ENCODE measurements at places on chromosomes 1 and 21.

GRCh38 chr1:84889437-84889836 lies 3.6 kb downstream of the LPAR3 start:
- no peak for DNase-seq

GRCh38 chr1:89081005-89081404 lies 16.0 kb upstream of the GBP1 start:
- DNase-seq: no peak

DNA sequence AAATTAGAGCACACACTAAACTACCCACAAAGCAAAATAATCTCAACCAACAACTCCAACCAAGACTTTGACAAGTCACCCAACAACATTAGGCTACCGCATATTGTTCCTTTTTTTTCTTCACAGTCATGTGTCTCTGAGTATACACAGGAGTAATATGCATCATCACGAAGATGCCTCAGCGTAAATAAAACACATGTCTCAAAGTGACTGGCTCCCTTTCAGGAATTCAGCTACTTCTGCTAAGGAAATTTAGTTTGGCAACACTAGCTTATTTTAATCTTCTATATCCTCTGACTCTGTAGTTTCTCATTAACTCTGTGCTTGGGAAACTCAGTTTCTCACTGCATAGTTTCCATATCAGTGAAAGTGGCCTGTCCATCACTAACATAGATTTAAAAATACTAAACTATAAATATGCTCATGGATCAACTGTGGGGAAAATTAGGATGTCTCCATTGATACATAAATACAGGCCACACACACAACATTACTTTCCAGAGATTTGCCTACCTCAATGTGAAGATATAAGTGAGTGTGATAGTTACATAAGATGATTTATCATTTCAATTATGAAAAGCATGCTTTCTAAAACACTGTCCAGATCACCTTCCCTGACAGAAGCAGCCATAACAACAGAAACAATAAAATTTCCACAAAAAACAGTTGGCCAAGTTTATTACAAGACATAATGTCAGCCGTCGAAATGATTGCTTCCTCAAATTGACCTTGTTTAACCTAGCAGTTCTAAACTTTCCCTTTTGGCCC lies 113.2 kb downstream of the PTGER3 start:
- DNase-seq: no peak

DNA sequence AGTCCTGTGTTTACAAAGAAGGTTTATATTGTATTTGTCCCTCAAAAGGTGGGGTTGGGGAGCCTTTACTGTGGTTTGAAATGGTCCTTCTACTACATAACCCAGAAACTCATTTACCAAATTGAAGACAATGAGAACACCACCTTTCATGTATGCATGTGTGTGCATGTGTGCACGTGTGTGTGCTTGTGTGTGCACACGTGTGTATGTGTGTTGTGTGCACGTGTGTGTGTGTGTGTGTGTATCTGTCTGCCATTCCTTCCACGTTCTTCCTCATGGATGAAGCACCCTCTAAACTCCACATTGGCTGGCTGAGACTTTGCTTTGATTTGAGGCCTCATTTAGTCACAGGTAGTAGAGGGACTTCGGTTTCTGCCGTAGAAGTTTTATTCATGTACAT lies 138.2 kb downstream of the EDEM3 start:
- no peak for DNase-seq

- DNase-seq: no peak
These were observed at the start of gene ANXA9 for GRCh38 chr1:150981805-150982712. ANXA9 (plus strand) TSS chr1:150982292; CDS start chr1:150983106, 814 bp downstream.

DNA sequence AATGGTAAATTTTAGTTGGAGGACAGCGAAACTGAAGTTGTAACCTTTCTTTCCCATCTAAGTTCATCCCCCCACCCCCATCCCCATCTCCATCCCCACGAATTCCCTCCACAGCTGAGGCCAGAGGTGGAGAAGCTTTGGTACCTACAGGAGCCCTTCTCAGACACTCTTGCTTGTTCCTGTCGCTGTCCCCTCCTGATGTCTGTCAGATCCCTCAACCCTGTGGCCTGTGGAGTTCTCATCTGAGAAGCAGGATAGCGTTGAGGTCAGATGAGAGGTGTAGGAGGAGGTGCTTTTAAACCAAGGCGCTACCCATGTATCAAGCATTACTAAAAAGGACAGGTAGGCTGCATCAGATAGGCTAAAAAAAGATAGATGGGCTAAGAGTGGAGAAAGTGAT lies 769 bp downstream of the NTPCR start:
- peak; percentile 27 for DNase-seq
